Forelimb muscle (tissue), 1 donor: ENCODE measurements at places on chromosomes 11 and 22. TPM values are rescaled to one million over a fixed set of nuclear protein-coding genes. Genes with fewer than 3 reads are reported as not detected.

- DNase-seq, result no peak
Measured at GRCh38 chr22:30453731-30454510, 17.9 kb downstream of the SEC14L3 start.

DNA sequence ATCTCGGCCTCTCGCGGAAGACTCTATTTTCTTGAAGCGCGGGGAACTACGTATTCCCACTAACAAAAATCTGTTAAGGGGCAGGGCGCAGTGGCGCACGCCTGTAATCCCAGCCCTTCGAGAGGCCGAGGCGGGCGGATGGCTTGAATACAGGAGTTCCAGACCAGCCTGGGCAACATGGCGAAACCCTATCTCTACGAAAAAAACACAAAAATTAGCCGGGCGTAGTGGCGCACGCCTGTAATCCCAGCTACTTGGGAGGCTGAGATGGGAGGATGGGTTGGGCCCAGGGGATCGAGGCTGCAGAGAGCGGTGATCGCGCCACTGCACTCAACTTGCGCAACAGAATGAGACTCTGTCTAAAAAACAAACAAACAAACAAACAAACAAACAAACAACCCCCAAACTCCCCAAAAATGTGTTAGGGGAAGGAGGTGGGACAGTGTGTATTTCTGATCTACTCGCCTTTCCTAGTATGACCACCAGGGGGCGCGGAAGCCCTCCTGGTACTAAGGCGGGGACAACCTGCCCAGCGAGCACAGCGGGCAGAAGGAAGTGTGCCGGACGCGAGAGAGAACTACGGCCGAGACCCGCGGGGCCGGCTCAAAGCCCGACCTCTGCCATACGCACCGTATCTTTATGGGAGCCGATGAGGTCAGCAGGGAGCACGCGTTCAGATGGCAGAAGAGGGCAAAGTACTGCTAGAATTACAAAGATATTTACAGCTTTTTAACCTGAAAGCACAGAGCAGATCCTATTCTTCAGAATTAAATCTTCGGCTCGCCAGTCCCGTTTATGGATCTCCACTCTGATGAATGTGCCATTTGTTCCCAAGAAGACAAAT is 1.3 kb upstream of the STX3 start:
- peak; percentile 38 for DNase-seq

DNA sequence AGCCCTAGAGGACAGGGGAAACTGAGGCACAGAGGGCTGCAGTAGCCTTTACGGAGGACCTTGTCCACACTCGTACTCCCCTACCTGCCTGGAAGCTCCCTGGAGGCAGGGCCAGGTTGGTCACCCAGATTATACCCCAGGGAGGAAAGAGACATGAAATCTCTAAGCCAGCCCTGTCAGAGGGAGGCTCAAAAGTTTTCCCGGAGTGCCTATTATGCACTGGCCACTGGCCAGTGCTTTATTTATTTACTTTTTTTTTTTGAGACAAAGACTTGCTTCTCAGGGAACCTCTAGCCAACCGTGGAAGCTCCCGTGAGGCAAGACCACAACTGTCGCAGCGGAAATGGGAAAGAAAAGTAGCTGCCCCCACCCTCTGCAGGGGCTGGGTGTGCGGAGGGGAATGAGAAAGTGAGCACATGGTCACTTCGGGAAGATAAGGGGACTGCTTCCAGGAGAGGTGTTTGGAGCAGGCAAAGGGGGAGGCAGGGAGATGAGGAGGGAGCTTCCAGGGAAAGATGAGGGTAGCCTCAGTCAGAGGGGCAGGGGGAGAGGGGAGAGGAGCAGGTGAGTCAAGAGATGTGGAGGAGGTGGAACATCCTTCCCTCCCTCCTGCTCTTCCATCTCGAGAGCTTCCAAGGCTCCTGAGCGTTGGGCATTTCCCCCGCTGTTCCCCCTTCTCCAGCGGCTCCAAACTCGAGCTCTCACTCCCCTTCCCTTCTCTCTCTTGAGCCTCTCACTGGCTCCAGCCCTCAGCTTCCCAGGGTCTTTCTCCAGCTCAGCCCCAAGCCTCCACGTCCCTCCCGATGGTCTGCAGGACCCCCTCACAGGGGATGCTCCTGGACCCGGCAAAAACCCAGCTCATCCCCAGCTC is 4.3 kb downstream of the IL2RB start:
- DNase-seq, result no peak

DNA sequence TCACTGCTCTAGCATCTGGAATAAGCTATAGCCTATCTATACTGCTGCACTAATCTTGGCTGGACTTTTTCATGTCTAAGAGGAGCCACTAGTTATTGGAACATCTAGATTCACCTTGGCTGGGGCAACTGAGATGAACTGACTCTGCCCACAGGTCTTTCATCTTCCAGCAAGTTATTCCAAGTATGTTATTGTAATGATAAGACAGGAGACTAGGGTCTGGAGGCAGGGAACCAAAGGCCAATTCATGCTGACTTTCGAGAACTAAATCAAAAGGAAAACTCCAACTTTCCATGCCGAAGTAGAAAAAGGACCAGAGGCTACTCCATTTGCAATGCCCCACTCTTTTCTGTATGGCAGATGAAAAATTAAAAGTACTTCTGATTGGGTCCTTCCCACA is 1243.0 kb upstream of the RAG2 start:
- no peak for DNase-seq

- DNase-seq, result no peak
Measured at GRCh38 chr11:47061429-47062178, 115.1 kb downstream of the ARFGAP2 start.

The PPP1R14B gene
- 192 TPM for polyA plus RNA-seq

- no peak for DNase-seq
Measured at GRCh38 chr11:7532405-7533145, 18.8 kb downstream of the PPFIBP2 start.

The RGL4 gene
- polyA plus RNA-seq, result 1.2 TPM

DNA sequence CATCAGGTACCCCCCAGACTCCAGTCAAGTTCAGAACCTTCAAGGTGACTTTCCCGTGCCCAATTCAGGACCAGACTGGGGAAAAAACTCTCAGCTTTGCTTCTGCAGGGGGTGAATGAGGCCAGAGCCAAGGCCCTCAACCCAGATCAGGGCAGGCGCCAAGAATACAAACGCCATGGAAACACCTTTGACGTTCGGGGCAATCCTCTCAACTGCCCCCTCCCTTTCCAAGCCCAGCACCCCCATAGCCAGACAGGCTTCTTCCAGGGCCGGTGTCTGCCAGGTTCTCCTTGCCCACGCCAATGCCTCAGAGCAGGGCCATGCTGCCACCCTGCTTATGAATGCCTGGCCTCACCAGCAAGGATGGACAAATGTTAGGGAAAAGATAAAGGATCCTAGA is 5.8 kb downstream of the ARHGAP1 start:
- no peak for DNase-seq

DNA sequence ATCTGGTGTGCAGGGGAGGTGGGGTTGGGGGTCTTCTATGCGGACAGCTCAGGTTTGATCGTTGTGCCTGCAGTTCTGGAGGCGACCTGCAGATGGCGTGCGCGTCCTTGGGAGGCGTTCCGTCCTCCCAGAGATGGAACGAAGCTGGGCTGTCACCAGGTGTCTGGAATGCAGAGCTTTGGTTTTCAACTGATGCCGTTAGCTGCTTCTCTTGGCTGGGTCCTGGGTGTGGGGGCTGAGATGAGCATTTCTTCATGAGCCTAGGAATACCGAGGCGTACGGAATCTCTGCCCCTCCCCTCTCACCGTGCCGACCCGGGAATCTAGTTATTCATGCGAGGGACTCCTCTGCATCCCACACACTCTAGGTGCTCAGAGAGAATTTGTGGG is 98.6 kb downstream of the CEP164 start:
- no peak for DNase-seq

DNA sequence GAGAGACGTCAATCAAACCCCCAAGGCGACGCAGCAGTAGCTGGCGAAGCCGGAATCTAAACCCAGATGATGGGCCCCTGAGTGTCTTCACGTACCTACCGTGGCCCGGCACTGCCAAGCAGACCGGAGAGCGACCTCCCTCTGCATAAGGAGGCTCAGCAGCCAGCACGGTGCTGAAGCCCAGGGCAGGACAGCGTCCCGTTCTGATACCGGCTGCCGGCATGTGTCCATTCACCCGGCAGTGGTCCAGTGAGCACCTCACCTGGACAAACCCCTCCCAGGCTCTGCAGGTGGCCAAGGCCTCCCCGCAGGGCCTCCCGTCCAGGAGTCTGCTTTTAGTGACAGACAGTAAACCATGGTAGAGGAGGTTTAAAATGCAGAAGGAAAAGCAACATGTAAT is 142.0 kb downstream of the BRD1 start:
- DNase-seq, result no peak

DNA sequence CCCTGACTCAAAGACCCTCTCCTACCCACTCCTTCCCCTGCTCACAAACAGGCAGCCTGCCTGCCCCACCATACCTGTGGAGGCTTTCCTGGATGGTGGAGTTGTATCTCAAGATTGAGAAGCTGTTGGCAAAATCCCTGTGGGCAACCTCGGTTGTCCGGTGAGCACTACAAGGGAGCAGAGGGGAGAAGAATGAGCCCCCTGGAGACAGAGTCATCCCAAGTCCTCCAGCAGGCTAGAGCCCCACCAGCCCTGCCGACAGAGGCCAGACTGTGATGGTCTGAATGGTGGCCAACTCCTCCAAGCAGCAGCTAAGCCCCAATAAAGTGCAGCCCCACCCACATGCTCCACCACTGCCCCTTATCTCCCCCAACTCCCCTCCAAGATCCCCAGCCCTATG is 17.5 kb downstream of the TMPRSS13 start:
- no peak for DNase-seq

DNA sequence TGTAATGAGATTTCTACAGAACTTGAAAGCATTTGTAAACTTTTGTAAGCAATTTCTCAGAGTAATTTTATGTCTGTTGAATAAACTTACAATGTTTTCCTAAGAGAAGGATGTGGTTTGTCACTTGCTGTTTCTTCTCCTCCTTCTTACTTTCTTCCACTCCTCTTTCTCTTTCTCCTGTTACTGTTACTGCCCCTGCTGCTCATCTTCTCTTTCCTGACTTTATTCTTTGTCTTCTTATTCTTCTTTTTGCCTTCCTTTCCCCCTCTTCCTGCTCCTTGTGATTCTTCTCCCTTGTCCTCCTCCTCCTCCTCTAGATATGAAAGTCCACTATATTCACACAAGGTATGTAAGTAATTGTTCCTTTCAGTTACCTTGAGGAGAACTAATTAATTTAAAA is 31.1 kb upstream of the MMP7 start:
- no peak for DNase-seq

DNA sequence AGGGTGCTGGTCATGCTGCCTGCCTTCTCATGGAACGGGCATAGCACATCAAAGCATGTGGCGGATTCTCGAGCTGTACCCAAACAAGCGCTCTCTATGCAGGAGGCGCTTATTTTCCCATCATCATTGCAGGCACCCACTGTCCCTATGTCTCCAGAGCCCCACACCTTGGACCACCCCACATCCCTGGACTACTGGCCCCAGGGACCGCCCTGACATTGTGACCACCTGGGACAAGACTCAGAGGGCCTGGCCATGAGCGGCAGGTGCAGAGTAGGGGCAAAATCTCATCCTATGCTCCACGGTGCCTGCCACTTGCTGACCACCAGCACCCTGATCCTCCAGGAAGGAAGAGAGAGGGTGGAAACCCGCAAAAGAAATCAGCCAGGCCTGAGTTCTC is 170.4 kb downstream of the DSCAML1 start:
- DNase-seq, result no peak
